ENCODE measurements at places on chromosomes 5 and 9.

GRCh38 chr5:19988457-19988856 lies 457 bp upstream of the CDH18 start:
- DNase-seq, result no peak

GRCh38 chr9:125820100-125820804 lies 73.1 kb downstream of the PBX3 start:
- no peak for DNase-seq

DNA sequence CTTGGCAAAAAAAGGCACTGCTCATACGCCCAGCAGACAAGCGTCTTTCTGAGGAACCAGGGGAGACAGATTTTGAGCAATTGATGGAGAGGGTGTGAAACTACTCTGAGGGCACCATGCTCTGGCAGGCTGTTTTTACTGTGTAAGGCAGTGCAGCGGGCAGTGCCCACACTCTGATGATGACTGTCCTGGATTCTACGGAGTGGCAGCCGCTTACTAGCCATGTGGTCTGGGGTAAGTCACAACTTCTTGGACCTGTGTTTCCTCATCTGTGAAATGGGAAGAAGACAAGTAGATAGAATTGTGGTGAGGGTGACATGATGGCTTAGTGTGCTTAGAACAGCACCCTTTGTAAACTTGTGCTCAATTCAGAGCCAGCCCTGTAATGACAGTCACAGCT lies 38.8 kb downstream of the FABP6 start:
- no peak for DNase-seq

DNA sequence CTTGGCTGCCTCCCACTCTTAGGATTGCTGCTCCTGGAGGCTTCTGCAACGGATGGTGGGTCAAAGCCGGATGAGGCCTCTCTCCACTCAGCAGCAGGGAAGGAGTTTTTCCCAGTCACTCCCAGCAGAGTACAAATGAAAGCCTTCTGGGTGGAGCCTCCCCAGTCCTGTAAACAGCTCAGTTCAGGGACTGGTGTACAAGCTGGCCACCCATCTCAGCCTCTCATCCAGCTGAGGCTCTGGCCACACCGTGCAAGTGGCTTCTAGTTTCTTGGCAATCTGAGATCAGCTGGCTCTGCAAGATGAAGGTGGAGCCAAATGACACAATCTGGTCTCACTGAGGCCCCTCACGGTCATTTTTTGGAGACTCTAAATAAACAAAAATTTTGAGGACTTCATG lies 10.0 kb downstream of the GPX3 start:
- no peak for DNase-seq

GRCh38 chr5:94433397-94434163 lies 184.8 kb downstream of the KIAA0825 start:
- no peak for DNase-seq

DNA sequence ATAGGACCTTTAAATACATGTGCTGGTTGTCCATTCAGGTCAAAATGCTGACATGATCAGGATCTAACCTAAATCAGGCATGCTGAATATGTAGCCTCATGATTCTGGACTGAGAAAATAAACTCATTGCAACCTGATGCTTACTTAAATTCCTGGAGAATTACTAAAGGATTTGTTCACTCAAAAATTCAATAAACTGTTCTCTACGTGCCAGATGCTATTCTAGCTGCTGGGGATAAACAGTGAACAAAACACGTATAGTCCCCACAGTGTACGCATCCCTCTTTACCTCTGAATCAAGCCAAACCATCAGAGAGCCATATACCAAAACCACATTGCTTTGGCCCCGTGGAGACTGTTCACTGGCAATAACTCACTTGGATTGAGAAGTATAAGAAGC lies 6.1 kb downstream of the SCAI start:
- DNase-seq, result no peak

GRCh38 chr5:5141339-5141599 lies 1.1 kb downstream of the ADAMTS16 start:
- DNase-seq, result no peak

GRCh38 chr9:106023455-106023854 lies 329.1 kb downstream of the TMEM38B start:
- DNase-seq, result no peak

DNA sequence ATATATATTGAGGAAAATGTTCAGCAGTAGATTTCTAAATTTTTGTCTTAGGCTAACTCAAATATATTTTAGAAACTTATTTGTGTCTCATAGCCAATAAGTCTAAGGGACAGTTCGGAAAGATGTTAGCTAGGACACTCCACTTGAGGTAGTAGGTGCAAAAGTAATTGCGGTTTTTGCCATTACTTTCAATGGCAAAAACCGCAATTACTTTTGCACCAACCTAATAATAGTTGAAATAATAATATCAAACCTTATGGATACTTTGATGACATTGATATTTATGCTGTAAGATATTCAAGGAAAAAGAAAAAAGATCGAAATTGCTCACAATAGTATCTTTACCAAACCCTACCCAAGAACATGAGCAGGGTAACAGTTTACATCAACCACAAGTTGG lies 555.5 kb upstream of the ST8SIA4 start:
- no peak for DNase-seq

DNA sequence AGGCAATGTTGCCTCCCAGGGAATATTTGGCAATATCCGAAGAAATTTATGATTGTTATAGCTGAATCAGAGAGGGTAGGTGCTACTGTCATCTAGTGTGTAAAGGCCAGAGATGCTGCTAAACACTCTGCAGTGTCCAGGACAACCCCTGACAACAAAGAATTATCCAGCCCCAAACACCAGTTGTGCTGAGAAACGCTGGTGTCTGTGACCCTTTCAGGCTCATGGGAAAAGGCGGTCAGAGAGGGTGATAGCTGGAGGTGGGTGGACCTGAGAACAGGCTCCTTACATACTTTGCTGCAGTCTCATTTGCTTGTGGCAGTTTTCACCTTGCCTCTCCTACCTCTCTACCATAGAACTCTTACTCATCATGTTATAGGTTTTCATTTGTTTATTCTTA lies 295.3 kb upstream of the DMRT1 start:
- no peak for DNase-seq

DNA sequence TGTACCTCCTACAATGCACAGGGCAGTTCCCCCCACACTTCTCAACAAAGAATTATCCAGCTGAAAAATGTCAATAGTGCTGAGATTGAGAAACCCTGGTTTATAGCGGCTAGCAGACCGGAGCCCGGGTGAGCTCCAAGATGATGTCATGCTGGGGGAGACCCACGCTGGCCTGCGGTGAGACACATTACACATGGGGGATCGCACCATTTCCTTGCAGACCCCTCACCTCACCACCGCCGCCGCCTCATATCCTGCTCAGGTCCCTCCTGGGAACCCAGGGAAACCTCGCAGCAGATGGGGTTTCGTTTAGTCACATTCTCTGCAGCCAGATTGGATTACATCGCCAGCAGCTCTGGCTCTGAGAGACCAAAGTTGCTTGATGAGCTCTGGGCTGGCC lies 14.7 kb upstream of the TNC start:
- no peak for DNase-seq

- no peak for DNase-seq
Measured at GRCh38 chr9:100485196-100485595, 12.2 kb downstream of the TMEFF1 start.

GRCh38 chr9:75072895-75073294 lies 15.1 kb downstream of the NMRK1 start:
- DNase-seq, result no peak

GRCh38 chr5:55363856-55364255 lies 56.1 kb downstream of the MTREX start:
- no peak for DNase-seq

- no peak for DNase-seq
Measured at GRCh38 chr9:107712390-107712789, 222.8 kb upstream of the KLF4 start.
